Ascending aorta (tissue), 2 donors: ENCODE measurements at places on chromosomes 13 and 19. TPM values are rescaled to one million over a fixed set of nuclear protein-coding genes. Genes with fewer than 3 reads are reported as not detected.
A peak's percentile ranks its signal among the peaks of the same experiment; 100 is the strongest.

Gene CYP4F8
- total RNA-seq, result not detected

Gene LAIR2
- not detected for total RNA-seq

Gene SYCN
- not detected for total RNA-seq

- H3K27me3 ChIP-seq, result no peaks in the 10 kb centered on the region
- peak overlapping the region; percentile 82 for H3K4me3 ChIP-seq
- peaks cover 24% of the 10 kb centered on the region for H3K36me3 ChIP-seq
- peak overlapping the region; percentile 92 for H3K27ac ChIP-seq
Measured at GRCh38 chr19:7533281-7533885, 2.1 kb upstream of the PNPLA6 start.

GRCh38 chr13:95870421-95870820 lies 182.8 kb downstream of the UGGT2 start:
- no peak for DNase-seq
- H3K27ac ChIP-seq, result no peak overlapping the region
- no peaks in the 10 kb centered on the region for H3K4me1 ChIP-seq
- H3K27me3 ChIP-seq, result no peaks in the 10 kb centered on the region
